Thoracic aorta endothelial cell (primary cell): ENCODE measurements at places on chromosomes 5 and 9. TPM values are rescaled to one million over a fixed set of nuclear protein-coding genes. Genes with fewer than 3 reads are reported as not detected.

Gene SARDH
- 0.40 and 0.50 TPM in 2 replicates for total RNA-seq

Gene RASEF
- under 0.01 and 0.07 TPM in 2 replicates for total RNA-seq

Gene DRD1
- not detected in 2 replicates for total RNA-seq

Gene COL5A1
- total RNA-seq = 51.0 and 109 TPM in 2 replicates

Gene SLCO6A1
- total RNA-seq = not detected in 2 replicates

Gene C7
- 1.7 TPM in 1 of 2 replicates, not detected in the other for total RNA-seq

Gene TMEM174
- not detected in 2 replicates for total RNA-seq

Gene PITX1
- total RNA-seq = 0.57 and 0.93 TPM in 2 replicates

Gene SH3PXD2B
- 33.8 and 36.3 TPM in 2 replicates for total RNA-seq

Gene PCDHB4
- 0.07 and 0.13 TPM in 2 replicates for total RNA-seq

Gene BTNL8
- total RNA-seq = not detected in 2 replicates
